ENCODE measurements at places on chromosomes 11 and 22.

- DNase-seq, result no peak
Observed at GRCh38 chr11:72267956-72268617, 24.1 kb upstream of the PHOX2A start.

DNA sequence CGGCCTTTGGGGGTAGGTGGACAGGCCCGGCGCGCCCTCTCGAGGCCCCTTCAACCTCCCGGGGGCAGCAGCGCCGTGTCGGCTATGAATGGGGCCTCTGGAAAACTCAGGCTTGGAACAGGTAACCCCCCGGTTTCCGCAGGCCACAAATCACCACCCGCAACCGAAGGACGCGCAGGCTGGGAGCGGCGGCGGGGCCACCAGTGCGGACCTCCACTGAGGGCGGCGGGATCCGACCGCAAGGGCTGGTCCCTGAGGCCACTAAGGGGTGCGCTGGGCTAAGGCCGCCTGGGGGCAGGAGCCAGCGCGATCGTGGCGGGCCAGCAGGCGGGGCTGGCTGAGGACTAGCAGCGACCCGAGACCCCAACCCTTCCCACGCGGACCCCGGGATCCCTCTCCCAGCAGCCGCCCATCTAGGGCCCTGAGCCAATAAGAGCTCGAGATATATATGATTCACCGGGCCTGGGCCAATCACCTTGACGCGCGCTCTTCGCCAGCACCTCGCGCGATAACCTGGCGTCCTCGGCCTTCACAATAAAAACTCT, 609 bp upstream of the ATF4 start:
- DNase-seq, result peak; percentile 90

- DNase-seq, result no peak
Observed at GRCh38 chr22:26922806-26923205, 265.4 kb downstream of the MIAT start.

DNA sequence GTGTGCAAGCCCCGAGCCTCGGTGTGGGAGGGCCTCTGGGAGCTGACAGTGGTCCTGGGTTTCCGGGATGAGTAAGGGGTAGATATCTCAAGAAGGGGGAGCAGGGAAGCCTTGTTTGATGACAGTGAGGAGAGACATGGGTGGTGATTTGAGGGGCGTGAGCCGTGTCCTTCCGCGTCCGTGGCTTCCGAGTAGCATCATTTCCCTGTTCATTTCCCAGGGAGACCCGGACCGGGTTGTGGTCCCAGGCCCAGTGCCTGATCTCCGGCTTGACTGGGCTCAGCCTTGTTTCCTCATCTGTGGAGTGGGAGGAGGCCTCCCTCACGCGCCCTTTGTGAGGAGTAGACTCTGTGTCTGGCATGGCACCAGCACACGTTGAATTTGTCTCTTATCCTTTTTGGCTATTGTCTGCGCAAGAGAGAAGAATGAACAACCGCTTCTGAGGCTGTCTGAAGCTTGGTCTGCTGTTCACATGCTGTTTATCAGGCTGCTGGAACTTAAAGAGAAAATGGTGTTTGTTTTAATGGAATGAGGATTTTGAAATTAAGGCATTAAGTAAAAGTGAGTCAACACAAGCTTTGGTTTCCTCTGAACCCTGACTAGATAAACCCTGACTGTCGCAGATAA, 348.5 kb downstream of the TBC1D22A start:
- DNase-seq, result no peak

- DNase-seq, result no peak
Observed at GRCh38 chr11:119739975-119740374, 11.0 kb upstream of the NECTIN1 start.

- DNase-seq, result no peak
Observed at GRCh38 chr11:114232400-114233059, 63.7 kb upstream of the NNMT start.

DNA sequence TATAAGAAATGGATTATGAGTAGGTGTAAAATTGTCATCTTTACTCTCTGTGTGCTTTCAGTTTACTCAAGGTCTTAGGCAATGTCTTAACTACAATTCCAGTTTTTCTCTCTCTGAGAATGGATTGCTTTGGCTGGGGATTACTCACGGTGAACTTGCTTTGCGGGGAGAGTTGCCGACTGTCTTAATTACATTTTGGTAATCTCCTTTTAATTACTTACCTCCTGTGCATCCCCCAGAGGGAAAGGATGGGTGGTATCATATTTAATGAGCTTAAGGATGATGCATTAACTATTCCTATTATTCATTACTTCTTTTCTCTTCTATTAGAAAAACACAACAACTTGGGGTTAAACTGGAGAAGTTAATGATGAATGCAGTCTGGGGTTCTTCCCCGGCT, 159.4 kb downstream of the MPPED1 start:
- no peak for DNase-seq

DNA sequence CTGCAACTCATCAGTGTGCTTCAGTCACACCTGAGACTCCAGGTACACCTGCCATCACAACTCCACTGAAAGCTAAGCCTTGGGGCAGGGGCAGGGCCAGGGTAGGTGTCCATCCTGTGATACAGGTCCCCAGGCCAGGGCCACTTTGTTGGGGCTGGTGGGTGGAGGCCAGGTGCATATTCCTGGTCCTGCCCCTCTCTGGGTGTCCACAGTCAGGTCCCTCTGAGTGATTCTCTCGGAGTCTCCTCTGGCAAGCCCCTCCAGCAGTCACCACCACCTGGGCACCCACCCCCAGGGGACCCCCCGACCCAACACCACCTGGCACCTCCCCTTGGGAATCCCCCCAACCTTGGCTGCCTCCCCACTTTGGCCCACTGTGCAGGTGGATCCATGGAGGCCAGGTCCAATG, 9.5 kb upstream of the ACR start:
- DNase-seq, result no peak

DNA sequence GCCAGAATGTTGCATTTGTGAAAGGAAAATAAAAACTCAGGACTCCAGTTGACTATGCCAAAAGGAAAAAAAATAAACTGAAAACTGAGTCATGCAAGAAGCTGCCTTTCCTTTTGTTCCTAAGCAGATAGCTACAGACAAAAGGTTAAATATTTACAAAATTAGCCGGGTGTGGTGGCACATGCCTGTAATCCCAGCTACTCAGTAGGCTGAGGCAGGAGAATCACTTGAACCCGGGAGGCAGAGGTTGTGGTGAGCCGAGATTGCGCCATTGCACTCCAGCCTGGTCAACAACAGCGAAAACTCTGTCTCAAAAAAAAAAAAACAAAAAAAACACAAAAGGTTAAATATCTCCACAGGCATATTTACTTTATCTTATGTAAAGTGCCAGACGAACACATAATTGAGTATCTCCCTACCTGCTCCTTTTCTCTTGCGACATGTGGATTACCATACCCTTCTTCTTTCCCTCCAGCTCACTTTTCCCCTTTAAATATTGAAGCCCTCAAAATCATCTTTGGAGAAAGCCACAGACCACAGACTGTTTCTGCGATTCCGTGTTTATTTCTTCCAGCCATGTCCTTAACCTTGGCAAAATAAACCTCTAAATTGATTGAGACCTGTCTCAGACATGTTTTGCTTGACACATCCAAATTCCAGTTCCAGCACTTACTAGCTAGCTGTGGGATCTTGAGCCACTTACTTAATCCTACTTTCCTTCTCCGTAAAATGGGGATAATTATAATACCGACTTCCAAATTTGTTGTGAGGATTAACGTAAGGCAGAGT, 2.3 kb upstream of the SMPD1 start:
- no peak for DNase-seq

- DNase-seq, result no peak
Observed at GRCh38 chr11:128728767-128729587, 35.1 kb downstream of the FLI1 start.

GRCh38 chr11:119814766-119815165, 85.8 kb upstream of the NECTIN1 start:
- no peak for DNase-seq

- DNase-seq, result no peak
Observed at GRCh38 chr22:39382410-39382809, 17.2 kb upstream of the TAB1 start.

GRCh38 chr22:47090591-47091245, 328.3 kb downstream of the TBC1D22A start:
- DNase-seq, result no peak

GRCh38 chr11:87466223-87466622, 428.5 kb downstream of the TMEM135 start:
- no peak for DNase-seq

GRCh38 chr22:27716074-27716473, 85.5 kb downstream of the MN1 start:
- DNase-seq, result no peak

DNA sequence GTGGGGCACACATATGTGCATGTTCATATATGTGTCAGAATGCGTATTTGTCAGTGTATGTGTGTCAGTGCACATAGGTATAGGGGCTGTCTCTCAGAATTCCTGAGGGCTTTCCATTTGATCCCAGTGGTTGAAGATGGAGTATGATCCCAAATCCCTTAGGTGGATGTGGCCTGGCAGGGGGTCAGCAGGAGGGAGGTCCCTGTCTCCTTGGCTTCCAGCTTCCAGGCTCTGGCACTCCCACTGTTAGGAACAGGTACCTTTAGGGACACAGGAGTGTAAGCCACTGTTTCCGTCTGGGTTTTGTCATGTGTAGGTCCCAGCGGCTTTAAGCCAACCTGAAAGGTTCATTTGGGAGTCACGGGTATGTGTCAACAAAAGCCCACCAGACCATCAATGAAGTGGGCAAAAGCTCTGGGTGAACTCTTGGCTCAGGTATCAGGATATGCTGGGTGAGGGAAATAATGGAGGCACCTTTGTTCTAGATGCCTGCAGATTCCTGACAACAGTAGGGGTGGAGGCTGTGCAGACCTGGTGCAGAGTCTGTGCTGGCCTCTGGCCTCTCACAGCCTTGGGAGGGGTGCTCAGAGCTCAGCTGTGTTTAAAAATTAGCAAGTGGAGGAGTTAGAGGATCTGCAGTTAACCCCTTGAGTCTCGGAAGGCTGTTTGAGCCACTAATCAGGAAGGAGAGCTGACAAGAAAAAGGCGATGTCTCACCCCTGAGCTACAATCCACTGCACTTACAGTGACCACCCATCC, 9.0 kb downstream of the KCNQ1OT1 start:
- no peak for DNase-seq

DNA sequence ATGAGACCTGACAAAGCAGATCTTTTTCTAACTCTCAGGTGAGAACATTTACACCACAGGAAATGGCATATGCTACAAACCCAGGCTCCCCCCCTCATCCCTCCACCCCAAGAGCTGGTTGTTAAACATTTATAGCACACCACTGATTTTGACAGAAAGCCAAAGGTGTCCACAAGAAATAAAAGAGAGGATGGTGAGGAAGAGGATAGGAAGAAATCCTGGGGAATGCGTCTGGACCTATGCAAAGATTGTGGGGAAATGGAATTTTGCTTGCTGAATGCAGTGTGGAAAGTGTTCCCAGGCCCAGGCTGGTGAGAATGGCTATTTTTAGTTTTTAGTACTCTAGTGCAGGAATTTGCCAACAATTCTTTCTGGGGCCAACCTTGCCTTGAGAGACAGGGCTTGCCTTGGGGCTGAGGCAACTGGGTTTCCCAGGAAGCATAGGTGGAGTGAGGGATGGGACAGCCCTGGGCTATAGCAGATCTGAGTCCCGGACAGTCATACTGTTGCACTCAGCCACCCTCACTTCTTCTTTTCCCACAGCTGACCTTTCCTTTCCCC, 163.9 kb downstream of the ADAMTS15 start:
- no peak for DNase-seq

- no peak for DNase-seq
Observed at GRCh38 chr22:28488825-28489224, 190.8 kb downstream of the TTC28 start.

DNA sequence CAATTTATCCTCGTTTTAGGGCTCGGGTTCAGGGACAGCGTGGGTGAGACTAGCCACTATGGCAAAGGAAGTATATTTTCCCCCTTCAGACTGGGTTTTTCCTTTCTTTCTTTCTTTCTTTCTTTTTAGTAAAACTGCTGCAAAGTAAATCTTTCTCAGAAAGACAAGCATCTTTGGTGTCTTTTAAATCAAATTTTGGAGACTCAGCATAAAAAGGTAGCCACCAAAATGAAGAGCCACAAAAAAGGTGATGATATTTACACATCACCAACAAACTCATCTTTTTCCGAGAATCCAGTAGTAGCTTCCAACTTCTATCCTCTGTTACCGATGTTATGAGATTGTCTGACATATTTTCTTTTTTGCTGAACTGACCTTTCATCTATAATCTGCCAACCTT, 88.6 kb downstream of the MPPED2 start:
- DNase-seq, result no peak

DNA sequence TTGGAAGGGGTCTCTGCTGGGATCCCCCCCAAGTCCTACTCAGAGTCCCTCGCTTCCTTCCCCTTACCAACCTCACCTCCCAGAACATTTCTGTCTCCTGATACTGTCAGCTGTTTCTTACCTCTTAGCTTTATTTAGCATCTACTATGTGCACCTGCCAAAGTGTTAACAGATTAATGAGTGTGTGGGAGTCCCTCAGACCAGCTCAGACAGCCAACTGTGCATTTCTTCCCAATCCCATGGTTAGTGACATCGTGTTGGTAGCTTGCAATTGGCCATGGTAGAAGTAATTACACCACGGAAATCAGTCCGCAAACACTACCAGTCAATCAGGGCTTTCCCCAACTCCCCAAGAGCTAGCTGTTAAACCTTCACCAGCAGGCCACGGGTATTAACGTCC, 150.6 kb downstream of the DSCAML1 start:
- no peak for DNase-seq

DNA sequence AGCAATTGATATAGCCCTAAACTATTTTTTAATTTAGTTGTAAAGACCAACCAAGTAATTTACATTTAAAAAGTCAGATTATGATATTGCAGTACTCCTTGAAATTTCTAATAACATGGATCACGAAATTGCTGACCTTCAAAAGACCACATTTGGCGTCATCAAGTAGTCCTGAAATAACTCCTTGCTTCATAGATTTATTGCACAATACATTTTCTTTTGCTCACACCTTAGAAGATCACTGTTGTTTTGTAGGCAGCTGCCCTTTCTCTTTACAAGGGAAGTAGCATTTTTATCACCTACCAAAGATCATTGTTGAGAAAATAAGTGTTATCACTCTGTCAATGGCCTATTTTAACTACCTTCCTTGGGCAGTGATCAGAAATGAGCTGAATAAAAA, 815.8 kb downstream of the METTL15 start:
- DNase-seq, result no peak

- DNase-seq, result no peak
Observed at GRCh38 chr11:17019232-17019631, 5.0 kb upstream of the PLEKHA7 start.

DNA sequence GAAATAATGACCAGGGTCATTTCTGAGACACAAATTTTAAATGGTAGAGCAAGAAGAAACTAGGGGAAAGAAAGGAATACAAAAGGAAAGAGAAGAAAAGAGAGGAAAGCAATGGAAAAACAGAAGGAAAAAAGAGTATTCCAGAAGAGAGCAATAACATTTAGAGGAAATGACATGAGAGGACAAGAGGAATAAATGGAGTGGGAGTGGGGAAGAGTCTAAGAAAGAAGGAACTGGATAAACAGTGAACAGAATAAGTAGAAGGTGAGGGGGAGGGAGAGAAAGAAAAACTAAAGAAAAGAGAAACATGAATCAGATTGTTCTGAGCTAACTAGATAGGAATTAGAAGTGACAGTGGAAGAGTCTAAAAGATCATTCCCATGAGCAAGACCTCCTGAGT, 28.4 kb downstream of the PRDM10 start:
- DNase-seq, result no peak
